ENCODE measurements at places on chromosomes 12 and 14. TPM values are rescaled to one million over a fixed set of nuclear protein-coding genes. Genes with fewer than 3 reads are reported as not detected.

Gene PLEKHG3
- 31.7 TPM for total RNA-seq

Gene IL26
- not detected for total RNA-seq

Gene CCDC60
- total RNA-seq, result not detected

Gene SYCP3
- not detected for total RNA-seq

Gene SMCO2
- 0.12 TPM for total RNA-seq

Gene CD69
- total RNA-seq, result 0.16 TPM

Gene CCDC184
- 3.3 TPM for total RNA-seq

Gene BMP4
- total RNA-seq, result 1.6 TPM

Gene OR4K5
- not detected for total RNA-seq

Gene STAB2
- not detected for total RNA-seq

Gene DAO
- not detected for total RNA-seq

Gene TRPV4
- 0.09 TPM for total RNA-seq

Gene SALL2
- total RNA-seq, result 1.0 TPM

Gene SIRT4
- total RNA-seq, result 0.64 TPM

Gene FGF6
- total RNA-seq, result not detected

Gene HOXC6
- 4.4 TPM for total RNA-seq

Gene ARHGEF25
- 5.7 TPM for total RNA-seq

Gene ZFC3H1
- 12.1 TPM for total RNA-seq

Gene AICDA
- total RNA-seq, result 0.13 TPM

Gene GARIN6
- not detected for total RNA-seq

Data from A549 treated with GW870086 at 1 μM for 4 hours (cell line).